ENCODE measurements at places on chromosomes 2 and 18.

DNA sequence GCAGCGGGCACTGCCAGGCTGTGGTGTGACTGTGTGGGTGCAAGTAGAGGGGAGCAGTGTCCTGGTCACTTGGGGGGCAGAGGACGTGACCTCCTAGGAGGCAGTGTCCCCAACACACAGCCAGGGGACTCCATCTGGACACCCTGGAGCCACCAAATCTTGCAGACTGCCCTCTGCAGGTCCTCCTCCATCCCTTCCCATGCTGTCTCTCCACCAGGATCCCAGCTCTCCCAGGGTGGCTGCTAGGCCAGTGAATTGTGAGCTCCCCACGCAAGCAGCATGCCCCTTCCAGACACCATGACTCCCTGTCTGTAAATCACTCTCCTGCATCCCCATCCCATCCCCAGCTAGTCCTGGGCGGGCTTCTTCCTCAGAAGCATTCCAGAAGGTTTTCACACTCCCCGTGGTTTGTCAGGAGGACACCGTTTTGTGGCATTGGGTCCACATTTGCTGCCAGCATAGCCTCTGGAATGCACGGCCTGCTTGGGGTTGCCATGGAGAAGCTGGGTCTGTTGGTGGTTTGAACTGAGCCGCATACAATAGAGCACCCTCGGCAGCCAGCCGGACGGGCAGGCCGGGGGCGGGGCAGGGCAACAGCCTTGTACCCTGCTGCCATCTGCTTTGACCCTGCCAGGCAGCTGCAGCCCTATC lies 210.7 kb downstream of the KLHL29 start:
- no peak for DNase-seq

GRCh38 chr2:55010149-55010591 lies 40.1 kb downstream of the RTN4 start:
- DNase-seq: peak; percentile 60

DNA sequence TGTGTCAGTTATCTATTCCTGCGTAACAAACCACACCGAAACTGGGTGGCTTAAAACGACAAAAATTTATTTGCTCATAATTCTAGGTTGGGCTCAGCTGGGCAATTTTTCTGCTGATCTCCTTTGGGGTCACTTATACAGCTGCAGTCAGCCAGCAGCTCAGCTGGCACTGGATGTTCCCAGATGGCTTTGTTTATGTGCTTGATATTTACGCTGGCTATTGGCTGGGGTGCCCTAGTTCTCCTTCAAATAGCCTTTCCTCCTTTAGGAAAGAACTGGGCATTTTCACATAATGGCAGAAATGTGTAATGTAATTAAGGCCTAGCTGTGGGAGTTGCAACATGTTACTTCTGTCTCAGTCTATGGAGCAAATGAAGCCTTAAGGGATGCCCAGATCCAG lies 142.2 kb downstream of the B3GNT2 start:
- no peak for DNase-seq

- no peak for DNase-seq
These were observed 529.2 kb upstream of the KLHL29 start for GRCh38 chr2:22855761-22856184.

- no peak for DNase-seq
These were observed 66.2 kb downstream of the HS1BP3 start for GRCh38 chr2:20584399-20585358.

- peak; percentile 68 for DNase-seq
These were observed 1.9 kb downstream of the CTLA4 start for GRCh38 chr2:203869223-203870042.

GRCh38 chr18:62187543-62188510 lies 772 bp downstream of the RELCH start:
- DNase-seq: peak; percentile 20

- DNase-seq: peak; percentile 24
These were observed 29.7 kb downstream of the CCDC141 start for GRCh38 chr2:179020156-179020750.

DNA sequence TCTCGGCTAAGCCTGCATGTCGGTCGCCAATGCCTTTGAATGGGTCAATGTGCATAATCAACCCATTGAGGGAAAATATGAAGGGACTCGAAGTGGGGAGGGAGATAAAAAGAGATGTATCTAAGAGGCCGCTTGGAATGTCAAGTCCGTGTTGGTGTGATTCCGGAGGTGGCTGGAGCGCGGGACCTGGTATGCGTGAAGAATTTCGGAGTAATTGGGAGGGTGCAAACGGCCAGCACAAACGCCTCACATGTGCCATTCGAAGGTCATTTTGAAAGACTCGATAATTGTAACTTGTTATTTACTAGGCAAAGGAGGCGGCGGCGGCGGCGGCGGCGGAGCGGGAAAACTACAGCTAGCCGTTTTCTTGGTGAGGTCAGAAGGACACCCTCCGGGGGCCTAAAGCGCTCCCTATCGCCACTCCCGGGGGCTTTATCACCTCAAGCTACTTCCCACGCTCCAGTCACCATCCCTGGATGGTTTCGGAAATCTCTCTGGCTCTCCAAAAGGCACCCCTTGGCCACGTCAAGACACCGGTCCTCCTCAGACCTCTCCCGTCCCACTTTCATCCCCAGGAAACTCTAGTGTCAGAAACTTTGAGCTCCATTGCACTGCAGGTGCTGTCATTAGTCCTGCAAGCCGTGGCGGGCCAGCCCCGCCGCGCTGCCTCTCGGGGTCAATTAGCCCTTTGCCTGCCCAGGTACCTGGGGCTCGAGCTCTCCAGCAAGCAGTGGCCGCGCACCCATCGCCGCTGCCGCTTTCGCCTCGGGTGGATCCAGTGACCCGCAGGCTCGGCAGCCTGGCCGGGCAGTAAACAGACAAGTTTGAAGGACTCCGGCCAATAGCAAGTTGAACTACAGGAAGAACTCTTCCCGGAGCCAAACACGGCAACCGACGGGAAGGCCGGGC lies 1.5 kb downstream of the ERBB4 start:
- DNase-seq: no peak

- peak; percentile 57 for DNase-seq
These were observed 111.8 kb downstream of the HDAC4 start for GRCh38 chr2:239288951-239289511.

GRCh38 chr2:105798595-105798994 lies 53.9 kb downstream of the NCK2 start:
- DNase-seq: peak; percentile 82

DNA sequence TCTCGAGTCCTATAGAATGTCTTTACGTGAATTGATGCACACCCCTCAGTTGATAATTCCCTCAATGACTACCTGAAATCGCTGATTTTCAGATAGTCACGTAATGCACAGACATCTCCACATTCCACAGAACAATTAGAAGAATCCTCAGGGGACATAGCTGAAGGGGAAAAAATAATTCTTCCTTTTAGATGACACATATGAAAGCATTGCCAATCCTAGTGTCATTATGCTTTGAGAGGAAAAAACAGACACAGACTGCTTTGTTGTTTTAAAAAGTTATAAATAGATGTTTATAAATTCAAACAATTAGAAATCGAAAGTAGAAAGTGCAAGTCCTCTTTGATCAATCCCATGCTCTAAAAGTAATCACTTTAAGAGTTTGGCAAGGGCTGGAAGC lies 100.6 kb upstream of the FN1 start:
- DNase-seq: no peak

DNA sequence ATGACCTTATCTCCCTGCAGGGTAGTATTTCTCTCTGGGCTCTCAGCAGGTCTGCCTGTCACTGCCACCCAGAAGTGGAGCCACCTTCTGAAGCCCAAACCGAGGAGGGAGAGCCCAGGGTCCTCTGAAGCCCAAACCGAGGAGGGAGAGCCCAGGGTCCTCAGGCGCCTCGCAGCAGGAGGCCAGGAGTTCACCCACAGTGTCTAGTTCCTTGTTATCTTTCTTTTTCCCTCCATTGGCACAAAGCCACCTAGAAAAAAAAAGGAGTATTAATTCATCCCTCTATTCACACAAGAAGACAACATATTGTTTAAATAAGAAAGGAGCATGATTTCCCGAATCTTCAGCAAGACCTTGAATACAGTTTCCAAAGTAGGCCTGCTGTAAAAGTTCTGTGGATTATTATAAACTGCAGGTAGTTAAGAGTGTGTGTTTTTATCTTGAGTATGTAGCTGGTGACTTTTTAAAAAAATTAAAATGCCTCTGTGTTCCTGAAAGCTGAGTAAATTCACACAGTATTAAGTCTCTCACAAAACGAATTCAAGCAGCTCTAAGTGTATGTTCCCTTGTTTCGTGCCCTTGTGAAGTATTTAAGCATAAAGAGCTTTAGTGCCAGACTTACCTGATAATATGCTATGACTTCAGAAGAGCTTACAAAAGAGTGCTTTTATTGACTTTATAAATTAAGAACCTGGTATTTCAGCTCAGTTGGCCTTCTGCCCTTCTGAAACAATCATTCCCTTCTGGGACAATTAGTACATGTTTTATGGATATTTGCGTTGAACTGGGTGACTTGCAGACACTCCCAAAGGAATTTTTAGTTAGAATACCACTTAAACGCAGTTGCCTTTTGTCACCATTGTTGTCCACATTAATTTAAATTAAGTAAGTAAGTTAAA lies 11.7 kb upstream of the GRHL1 start:
- DNase-seq: no peak

DNA sequence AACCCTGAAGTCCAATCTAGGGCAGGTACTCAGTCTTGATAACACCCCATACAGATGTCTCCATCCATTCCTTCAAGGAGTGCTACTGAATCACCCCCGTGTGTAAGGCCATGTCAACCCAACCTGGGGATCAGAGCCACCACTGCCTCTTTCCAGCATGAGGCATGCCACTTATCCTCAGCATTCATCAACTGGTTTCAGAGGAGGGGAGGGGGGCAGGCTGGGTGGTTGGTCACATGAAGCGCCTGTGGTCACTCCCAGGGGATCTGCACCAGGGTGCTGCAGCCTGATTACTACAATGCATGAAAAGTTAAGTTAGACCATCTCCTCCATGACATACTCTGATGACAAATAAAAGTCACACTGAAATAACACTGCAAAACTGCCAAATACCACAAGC lies 65.0 kb downstream of the UXS1 start:
- no peak for DNase-seq

DNA sequence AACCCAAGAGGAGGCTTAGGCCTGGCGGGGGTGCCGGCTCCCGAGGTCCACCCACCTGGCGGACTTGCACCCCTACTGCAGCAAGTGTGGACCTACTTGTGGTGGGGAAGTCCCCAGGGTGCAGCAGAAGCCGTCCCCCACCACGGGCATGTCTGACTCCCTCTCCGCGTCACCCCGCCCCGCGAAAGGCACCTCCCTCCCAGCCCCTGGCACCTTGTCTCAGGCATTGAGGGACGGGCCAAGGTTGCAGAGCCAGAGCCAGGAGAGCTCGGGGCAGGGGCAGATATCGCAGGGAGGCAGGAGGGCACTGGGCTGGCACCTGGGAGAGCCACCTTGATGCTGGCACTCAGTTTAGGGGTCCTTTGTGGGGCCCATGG lies 19.0 kb downstream of the CROCC2 start:
- DNase-seq: no peak

GRCh38 chr2:216475767-216476166 lies 22.9 kb upstream of the RPL37A start:
- no peak for DNase-seq

DNA sequence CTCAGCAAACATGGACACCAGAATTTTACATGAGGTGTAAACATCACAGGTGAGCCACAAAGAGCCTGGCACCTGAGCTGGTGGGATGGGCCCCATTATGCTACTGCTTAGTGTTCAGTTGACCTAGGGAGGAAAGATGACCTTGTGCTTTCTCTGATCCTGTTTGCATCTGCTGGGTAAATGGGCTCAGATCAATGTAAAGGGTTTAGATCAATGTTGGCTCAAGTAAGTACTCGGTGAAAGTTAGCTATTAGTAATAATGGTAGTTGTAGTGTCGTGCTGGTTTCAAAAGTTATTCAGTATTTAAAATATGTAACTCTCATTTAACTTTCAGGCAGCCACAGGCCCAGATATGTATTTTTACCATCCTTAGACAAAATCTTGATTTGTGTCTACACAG lies 19.8 kb downstream of the ABHD3 start:
- no peak for DNase-seq

DNA sequence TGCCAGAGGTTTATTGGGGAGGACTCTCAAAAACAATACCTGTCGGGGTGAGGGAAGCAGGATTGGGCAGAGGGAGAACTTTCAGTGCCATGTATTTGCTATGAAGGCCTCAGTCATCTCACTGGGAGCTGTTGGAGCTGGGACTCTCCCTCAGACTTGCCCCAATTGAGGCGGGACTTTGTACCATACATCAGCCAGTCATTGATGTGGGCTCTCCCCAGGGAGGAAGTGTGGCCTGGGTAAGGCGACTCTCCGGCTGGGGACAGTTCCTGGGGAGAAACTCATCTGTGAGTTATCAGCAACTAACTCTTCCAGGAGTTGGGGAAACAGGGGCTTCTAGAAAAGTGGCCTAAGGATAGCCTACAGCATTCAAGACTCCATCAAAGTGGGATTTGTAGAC lies 66.5 kb downstream of the FTCDNL1 start:
- DNase-seq: no peak

DNA sequence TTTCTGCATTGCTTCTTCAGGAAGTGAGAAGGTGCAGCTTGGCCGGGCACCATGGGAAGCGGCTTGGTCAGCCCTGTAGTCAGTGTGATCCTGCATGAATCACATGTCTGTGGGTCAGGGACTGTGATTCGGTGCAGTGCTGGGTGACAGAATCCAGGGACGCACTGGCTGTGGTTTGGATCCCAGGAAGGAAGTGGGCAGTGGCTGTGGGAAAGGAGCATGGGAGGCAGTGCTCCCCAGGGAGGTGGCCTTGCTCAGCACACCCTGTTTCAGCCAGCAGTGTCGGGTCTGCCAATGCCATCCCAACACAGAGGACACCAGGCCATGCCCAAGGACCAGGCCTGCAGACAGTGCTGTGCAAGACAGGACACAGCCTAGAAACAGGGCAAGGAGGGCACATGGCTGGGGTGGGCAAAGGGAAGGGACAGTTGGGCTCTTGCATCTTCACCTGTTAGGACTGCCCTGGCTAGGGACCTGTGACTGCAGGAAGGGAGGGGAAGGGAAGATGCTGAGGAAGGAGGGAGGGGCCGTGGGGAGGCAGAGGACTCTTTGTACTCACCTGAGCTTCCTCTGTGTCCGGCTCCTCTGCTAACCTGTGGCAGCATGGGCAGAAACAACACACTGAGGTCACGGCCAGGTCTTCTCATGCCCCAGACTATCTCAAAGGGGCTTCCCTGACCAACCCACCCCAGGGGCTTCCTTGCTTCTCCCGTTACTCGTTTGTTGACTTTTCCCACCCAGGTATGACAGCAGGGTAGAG lies 37.2 kb upstream of the DNMT3A start:
- no peak for DNase-seq

All from CD4-positive, alpha-beta T cell treated with Interleukin-4 for 4 hours (primary cell).